ENCODE measurements at places on chromosomes 2 and 18.

DNA sequence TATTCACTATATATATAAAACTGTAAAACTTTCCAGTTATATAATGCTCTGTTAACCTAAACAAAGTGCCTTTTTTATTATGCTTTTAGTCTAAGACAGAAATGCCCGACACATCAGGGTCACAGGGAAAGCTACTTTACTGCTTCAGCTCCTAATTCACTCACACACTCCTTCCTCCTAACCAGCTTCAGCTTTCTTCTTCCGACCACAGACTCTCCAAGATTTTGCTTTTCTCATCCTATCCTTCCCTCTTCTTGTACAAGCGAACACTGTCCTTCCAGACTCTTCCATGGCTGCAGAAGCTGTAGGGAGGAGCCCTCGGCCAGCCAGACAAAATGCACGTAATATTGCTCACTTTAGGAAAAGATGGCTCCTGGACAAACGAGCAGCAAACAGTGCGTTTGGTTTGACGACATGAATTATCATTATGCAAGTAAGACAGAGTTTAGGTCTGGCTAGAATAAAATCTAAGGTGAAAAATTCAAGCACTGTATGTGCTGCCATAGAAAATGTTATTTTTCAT lies 47.5 kb upstream of the HNRNPA3 start:
- DNase-seq, result no peak

- DNase-seq, result no peak
Observed at GRCh38 chr2:157871415-157871814, 4.7 kb downstream of the ACVR1 start.

GRCh38 chr18:48445540-48445939 lies 36.4 kb upstream of the ZBTB7C start:
- DNase-seq, result peak; percentile 83

- DNase-seq, result no peak
Observed at GRCh38 chr2:102000813-102001766, 9.3 kb downstream of the IL1R2 start.

- DNase-seq, result no peak
Observed at GRCh38 chr18:43847164-43848091, 570.1 kb upstream of the SYT4 start.

DNA sequence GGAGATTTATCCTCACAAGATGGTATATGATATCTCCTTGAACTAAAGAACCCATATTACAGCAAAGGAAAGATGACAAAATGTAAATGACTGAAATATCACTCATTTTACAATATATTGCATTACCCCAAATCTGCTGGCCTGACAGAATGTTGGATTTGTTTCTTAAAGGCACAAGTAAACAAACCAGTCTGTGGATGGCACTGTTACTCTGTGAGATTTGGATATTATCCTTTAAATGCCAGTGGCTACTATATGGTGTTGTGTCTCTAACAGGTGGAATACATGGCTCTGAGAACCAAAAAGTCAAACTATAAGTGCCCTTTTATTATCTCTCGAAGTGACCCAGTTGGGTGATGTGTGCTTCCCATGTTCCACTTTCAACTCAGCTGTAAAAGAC lies 125.7 kb downstream of the PDE1A start:
- no peak for DNase-seq

DNA sequence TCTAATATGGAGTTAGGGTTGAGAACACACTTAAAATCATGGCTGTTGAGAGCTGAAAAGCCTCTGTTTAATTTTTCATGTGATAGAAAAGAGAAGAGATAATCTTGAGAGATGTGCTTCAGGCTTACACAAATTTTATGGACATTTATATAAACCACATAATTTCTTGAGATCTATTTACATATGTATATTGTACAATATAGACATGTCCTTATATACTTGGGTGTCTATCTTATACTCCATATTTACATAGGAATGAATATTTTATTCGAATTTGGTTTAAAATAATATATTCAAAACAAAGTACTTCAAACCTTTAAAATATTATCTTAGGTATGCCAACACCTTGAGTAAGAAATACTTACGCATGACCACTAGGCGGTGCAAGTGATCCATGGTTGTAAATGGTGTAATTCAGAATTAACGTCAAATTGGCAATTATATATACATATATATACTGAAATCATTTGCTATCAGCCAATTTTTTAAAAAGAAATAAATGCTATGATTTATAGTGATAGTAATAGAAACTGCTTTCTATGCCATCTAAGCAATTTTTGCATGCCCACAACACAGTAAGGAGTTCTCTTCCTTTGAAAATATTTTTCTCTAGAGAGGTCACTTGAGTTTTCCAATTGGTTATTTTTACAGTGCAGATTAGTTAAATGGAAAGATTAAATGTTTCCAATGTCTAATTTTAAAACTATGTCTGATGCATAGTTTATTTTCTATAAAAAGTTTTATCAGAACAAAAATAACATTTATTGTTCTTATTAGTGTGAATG lies 37.6 kb upstream of the SPAG16 start:
- DNase-seq, result peak; percentile 60

DNA sequence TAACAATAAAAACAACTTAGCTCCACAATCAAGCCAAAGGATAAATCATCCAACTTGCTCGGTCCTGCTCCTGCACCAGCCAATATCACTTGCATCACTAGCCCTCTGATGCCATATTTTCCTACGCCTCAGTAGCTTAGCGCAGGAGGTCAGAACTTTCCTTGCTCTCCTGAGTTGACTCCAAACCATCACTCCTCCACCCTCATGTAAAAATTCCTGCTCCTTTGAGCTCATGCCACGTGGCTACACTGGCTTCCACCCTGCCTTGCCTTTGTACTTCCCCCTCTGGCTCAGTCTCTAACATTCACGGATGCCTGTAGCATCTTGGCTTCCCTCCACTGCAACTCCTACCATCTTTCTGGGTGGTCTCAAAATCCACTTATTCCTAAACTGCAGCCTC lies 25.2 kb downstream of the AAK1 start:
- no peak for DNase-seq

DNA sequence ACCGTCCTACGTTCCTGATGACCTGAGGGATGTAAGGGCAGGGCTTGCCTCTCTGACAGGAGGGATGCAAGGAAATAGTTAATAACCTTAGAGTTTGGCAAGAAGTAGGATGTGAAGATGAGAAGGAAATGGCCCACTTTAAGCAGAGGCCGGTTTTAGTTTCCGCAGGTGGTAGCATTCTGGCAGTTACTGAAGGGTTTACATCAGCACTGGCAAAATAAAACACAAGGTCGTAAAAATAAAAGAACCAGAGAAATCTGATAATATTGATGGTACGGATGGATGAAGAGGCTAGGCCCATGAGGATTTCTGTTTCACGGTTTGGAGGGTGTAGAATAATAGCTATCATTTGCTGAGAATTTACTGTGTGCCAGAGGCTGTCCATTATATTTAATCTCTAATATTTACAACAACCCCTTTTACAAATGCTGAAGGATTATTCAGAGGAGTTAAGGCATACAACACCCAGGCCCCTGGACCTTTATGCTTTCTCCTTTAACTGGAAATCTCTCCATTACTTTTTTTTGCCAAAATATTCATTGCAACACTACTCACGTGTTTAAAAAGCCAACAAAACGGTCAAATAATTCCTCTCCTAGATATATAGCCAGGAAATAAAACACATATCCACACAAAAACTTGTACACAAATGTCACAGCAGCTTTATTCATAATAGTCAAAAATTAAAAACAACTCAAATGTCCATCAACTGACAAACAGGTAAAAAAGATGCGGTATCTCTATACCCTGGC lies 28.5 kb downstream of the DAPL1 start:
- no peak for DNase-seq

DNA sequence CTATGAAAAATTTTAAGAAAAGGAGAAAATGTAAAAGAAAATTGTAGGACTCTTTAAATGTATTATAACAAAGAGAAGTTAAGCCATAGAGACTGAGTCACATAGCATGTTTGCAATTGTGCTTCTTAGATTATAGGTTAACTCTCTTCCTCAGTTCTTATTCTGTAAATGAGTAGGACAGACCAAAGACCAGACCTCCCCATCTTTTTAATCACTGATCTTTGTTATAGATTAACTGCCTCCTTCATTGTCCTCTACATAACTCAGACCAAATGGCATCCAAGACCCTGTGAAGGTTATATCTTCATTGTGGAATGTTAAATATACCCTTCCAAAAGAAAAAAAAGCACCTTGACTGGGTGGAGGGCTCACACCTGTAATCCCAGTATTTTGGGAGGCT lies 316.9 kb upstream of the LRRTM4 start:
- no peak for DNase-seq

DNA sequence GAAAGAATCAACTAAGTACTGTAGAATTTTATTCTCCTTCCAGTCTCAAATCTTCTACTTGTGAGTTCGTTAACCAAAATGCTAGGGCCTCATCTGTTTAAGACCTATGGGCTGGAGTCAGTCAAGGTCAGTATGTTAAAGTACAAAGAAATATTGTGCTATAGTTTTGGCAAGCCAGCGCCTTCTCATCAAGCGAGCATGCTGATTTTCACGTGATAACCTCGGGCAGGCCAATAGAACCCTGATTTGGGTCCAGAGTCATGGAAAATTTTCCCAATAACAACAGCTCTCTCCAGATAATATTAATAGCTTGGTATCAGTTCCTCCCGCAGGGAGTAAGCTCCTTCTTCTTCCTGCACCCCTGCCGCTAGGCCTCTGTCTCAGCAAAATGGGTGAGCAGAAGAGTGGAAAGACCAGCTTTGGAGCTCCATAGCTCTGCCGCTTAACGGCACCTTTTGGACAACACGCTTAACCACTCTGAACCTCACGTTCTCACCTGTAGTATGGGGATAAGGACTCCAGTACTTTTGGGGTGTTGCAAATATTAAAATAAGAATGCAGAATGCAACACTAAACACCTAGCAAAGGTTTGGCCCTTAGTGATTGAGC lies 11.7 kb downstream of the CABLES1 start:
- no peak for DNase-seq

DNA sequence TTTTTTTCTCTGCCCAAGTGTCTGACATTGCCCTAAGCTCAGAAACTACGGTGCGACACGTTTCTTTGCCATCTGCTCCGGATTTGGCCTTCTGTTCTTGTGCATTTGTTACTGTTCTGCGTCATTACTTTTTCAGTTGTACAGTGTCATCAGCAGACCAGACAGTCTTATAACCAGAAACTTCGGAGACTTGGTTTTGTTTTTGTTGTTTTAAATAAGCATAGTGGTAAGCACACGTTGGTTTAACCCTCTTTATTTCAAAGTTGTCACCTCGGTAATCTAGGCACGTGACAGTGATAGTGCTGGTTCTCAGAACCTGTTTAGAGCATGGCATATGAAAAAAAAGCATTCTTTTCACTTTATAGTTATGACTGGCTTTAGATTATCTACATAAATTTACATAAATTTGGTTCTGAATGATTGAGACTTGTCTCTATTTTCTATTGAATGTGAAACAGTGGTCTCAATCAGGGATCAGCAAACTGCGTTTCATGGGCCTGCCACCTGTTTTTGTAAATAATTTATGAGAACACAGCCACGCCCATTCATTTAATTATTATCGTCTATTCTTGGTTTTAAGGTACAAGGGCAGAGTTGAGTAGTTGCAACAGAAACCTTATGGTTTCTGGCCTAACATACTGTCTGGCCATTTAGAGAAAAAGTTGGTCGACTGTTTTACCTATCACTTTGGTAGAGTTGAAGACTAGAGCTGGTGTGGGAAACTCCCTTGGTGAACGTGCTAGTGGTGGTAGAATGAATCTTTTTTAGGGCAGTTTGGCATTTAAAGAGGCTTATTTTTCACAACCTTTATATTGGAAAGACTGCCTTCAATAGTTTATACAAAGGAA lies 106.5 kb downstream of the ZNF532 start:
- no peak for DNase-seq

- DNase-seq, result no peak
Observed at GRCh38 chr2:208370881-208371633, 35.5 kb upstream of the PTH2R start.

- DNase-seq, result peak; percentile 26
Observed at GRCh38 chr2:239813261-239814115, 211.7 kb downstream of the NDUFA10 start.

- no peak for DNase-seq
Observed at GRCh38 chr2:55159037-55159651, 72.9 kb downstream of the CLHC1 start.

DNA sequence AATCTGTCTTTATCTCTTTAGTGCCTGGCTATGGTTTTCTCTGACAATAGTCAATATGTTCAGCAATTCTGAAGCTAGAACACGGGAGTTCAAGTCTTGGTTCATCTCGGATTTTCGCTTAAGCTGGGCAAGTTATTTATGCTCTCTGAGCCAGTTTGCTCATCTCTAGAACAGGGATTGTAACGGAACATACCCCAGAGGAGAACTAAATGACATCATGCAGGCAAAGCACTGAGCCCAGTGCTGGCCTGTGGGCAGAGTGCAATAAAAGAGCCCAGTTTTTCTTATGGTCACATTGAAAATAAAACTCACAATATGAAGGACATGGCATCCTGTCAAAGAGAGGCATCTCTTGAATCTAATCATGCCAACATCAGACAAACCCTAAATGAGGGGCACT lies 143.9 kb downstream of the ZBTB7C start:
- DNase-seq, result no peak

GRCh38 chr2:82636402-82637020 lies 1822.6 kb downstream of the SUCLG1 start:
- DNase-seq, result no peak

DNA sequence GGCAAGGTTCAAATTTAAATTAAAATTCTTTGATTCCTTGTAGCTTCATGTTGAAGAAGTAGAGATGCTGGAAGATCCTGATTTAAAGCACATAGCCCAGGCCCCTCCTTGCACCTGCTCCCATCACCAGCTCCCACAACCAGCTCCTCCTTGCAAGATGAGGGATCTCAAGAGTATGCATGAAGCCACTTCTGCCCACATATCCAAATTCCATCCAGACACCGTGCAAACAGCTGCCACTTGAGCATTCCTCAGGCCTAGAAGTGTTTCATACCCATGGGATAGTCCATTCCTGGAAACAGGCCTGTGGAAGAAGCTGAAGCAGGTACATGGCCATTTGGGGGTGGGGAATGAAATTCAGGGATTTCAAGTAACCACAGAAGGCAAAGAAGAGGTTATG lies 32.4 kb upstream of the ITPRID2 start:
- no peak for DNase-seq

DNA sequence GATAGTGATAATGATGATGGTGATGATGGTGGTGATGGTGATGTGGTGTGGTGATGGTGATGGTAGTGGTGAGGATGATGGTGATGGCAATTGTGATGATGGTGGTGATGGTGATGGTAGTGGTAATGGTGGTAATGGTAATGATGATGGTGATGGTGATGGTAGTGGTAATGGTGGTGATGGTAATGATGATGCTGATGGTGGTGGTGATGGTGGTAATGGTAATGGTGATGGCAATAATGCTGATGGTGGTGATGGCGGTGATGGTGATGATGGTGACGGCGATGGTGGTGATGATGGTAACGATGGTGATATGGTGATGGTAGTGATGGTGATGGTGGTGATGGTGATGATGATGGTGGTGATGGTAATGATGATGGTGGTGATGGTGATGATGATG lies 45.0 kb downstream of the ALK start:
- DNase-seq, result no peak

DNA sequence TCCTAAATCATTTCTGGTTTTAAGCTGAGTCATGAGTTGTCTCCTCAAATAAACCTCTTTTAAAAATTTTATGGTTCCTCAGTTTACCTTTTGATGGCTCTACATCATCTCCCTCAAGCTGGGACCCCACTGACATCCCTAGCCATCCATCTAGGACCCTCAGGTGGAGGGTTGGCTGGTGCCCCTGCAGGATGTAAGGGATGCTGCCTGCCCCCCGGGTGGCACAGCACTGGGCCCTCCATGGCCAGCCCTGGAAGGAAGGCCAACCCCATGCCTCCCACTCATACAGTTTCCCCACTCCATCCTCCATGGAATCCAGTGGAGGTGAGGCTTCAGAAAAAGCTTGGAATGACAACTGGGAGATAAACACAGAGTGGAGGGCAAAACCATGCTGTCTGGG lies 17.2 kb upstream of the GPC1 start:
- DNase-seq, result no peak
